ENCODE measurements at places on chromosomes 3 and 15. TPM values are rescaled to one million over a fixed set of nuclear protein-coding genes. Genes with fewer than 3 reads are reported as not detected.

- DNase-seq: peak; percentile 54
Measured at GRCh38 chr15:50353975-50354837, 792 bp downstream of the GABPB1 start.

DNA sequence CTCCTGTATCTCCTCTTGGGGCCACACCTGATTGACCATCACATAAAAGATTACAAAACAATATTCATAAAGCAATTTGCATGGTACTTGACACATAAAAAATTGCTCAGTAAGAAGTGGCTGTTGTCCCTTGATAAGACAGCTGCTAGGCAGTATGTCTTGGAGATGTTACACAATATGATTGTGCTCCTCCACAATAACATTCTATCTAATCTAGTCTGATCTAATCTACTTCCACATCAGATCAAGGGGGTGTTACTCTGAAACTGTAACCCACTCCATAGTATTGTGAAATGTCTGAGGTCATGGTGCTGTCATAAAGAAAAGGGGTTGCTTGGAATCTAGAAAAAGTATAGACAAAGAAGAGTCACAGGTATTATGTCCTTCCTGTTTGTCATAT, 23.4 kb upstream of the AQP9 start:
- no peak for DNase-seq

DNA sequence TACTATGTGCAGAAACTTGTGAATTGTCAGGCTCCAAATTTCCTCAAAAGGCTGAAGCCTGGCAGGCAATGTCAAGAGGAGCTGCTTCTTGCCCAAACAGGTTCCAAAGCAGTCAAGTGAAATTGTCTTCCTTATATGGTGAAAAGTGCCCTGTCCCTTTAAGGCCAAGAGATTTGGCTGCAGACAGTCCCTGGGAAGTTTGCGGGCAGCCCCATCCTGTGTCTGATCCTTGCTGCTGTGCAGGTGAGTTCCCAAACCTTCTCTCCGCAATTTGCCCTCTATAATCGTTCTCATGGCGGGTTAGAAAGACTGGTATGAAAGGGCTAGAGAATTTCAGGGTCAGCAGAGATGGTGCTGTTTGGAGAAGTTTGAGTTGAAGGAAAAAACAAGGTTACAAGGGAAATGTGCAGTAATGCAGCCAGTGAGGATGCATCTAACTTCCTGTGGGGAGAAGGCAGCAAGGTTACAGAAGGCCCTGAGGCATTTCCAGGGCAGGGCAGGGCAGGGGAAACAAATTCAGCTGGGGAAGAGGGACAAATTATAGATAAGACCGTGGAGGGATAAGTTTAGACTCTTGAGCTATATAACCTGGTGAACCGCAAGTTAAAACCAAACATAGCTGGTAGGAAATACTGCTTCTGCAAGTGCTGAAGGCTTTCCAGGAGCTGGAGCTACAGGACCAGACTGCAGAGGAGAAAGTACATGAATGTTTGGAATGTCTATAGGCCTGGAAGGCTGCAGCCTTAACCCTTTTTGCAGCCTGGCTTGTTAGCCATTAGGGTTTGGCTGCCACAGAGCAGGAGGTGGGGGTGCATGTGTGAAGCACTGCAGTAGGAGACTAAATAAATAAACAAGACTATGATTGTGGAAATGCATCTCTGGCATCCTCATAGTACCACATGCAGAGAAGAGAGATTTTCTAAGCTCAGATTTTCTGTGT, 256.2 kb upstream of the IL12A start:
- no peak for DNase-seq

DNA sequence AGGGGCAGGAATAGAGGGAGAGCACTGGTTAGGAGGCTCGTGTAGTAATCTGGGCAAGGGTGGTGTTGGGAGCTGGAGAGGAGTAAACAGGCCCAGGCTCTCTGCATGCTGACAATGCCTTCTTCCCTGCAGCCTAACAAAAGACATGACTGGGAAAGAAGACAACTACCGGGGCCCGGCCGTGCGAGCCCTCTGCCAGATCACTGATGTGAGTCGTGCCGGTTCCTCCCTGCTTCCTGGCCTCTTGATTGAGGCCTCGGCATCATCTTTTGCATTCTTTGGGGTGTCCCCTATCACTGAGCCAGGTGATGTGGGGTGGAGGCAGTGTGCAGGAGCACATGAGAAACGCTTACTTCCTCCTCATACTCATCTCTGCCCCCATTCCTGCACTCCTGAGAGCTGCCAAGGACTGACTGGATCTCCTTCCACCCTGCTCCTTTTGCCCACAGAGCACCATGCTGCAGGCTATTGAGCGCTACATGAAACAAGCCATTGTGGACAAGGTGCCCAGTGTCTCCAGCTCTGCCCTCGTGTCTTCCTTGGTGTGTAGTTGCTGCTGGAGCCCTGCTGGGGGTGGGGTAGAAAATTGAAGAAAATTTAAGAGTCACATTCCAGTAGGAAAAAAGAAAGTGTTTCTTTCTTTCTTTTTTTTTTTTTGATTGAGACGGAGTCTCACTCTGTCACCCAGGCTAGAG, 5.3 kb downstream of the COPG1 start:
- no peak for DNase-seq

DNA sequence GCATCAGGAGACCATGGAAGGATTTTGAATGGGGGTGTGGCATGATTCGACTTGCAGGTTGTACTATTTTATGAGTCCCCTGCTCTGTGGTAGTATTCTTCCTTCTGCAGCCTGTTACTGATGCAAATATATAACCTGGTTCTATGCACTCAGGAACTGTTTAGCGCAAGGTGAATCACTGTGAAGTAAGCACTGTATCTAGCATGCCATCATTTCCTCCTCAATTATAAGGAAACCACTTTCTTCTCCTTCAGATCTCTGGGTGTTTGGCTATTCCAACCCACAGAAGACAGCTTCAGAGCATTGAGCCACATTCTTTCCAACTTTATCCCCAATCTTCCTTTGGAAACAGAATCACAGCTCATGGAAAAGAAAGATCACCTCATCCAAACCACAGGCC, 176.7 kb downstream of the DIPK2A start:
- no peak for DNase-seq

- DNase-seq: no peak
Measured at GRCh38 chr15:41987246-41987924, 15.0 kb upstream of the EHD4 start.

- DNase-seq: peak; percentile 49
Measured at GRCh38 chr3:14467814-14468620, 65.6 kb downstream of the SLC6A6 start.

DNA sequence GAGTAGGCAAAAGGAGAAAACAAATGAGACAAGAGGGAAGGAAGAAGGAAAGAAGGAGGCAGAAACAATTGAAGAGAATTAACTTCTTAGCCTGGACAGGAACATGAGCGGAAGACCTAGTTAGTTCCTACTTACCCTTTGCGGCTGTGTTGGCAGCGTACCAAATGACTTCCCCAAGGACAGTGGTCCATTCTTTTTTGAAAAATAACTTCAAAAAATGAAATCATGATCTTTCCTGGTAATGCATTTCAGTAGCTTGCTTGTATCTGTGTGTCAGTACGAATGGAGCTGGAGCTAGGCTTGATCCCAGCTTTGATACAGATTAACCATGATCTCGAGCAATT, 41.5 kb upstream of the CFAP161 start:
- no peak for DNase-seq

GRCh38 chr3:38245930-38246329, 19.7 kb upstream of the SLC22A13 start:
- no peak for DNase-seq

DNA sequence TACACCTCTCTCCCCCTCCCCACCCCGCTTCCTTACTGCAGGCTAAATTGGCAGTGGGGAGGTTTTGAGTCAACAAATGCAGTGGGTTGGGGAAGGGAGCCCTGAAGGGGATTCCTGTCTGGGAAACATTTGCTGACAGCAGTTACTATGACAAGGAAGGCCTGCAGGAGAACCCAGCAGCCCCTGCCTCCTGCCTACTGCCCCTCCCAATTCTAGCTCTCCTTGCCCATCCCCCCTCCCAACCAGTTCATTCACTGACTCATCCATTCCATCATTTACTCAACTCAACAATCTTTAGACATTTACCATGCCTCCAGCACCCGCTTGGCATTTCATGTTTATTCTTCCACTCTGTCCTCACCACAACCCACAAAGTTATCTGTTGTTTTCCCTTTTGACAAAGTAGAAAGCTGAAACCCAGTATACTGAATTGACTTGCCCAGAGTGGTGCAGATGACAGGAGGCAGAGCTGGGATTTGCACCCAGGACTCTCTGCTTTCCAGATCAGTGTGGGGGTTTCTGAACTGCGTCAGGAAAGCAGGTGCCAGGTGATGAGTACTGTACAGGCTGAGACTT, 75.0 kb downstream of the MAGEF1 start:
- DNase-seq: peak; percentile 28

RBSN gene
- total RNA-seq: 34.4 TPM

MRPS25 gene
- 32.3 TPM for total RNA-seq

ADAMTS9 gene
- not detected for total RNA-seq

CCR5 gene
- total RNA-seq: 1.0 TPM

Measured in natural killer cell (primary cell).